SK-N-DZ (cell line): ENCODE measurements at places on chromosomes 1 and 21.

GRCh38 chr1:234262754-234263105 lies 110.5 kb upstream of the COA6 start:
- no peak for DNase-seq

DNA sequence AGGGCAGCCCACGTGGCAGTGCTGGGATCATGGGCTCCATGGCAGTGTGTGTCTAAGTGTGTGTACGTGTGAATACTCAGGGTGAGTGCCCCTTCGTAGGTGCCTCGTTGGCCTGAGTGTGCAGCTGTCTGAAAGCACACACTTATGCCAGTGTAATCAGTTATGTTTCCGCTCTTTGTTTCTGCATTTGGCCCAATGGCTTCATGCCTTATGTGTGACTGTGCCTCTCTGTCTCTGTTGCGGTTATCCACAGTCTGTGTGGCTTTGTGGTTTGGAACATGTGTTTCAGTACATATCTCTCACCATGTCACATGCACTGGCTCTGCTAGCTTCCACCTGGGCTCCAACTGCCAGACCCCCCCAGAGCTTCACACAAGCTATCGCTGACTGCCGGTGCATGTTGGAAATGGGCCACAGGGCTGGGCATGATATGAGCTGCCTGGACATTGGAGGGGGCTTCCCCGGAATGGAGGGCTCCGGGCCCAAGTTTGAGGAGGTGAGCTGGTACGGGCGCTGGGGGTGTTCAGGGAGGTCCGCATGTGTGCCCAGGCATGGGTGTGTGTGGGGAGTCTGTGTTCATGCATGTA lies 70.3 kb upstream of the TINAGL1 start:
- no peak for DNase-seq

GRCh38 chr1:180229483-180230415 lies at the start of gene LHX4:
TSS of gene LHX4 (plus strand) at chr1:180230264. CDS start at chr1:180230530, 266 bp downstream.
- peak; percentile 75 for DNase-seq

DNA sequence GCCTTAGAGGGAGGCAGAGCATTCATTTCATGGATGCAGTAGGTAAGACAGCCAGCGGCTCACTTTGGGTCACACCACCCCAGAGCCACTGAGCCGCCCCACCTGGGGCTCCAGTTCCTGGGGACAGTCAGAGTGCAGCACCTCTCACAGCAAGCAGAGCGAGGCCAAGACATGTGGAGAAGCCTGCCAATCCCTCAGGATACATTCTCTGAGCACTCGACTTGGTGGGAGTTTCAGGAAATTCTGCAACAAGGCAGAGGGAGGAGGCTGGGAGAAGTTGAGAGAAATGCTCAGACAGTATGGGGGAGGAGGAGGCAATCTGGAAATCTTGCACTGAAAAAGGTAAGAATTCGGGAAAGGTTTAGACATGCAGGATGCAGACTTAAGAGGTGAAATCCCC lies 60.8 kb upstream of the WLS start:
- DNase-seq, result no peak

- DNase-seq, result no peak
Observed at GRCh38 chr1:234486858-234487840, 8.2 kb upstream of the TARBP1 start.

- DNase-seq, result no peak
Observed at GRCh38 chr1:181160998-181161870, 72.7 kb downstream of the IER5 start.

- DNase-seq, result no peak
Observed at GRCh38 chr1:180157108-180157507, 2.4 kb downstream of the QSOX1 start.

- no peak for DNase-seq
Observed at GRCh38 chr1:109822749-109823542, 59.2 kb upstream of the EPS8L3 start.

DNA sequence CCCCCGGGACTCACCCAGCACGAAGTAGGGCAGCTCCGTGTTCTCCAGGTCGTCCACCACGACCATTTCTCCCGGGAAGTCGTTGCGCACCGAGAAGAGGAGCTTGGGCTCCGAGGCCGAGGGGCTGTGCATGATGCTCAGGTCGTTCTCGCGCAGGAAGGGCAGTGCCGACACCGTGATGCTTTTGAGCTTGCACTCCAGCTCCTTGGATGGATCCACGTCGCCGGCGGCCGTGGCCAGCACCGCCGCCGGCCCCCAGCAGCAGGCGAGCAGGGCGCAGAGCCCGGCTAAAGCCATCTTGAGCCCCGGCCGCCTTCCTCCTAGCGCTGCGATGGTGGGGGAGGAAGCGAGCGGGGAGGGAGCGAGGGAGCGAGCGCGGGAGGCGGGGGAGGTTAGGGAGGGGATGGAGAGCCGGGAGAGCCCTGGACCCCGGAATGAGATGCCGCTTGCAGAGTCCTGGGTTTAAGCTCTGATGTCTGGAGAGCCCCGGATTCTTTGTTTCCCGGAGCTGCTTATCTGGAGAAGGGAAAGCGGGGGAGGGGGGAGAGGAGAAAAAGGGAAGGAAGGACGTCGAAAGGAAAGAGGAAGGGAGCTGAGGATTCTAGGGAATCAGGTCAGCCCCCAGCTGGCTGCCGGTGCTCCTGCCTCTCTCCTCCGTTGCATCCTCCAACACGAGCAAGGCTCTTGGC lies at the start of gene ASTN1:
ASTN1 (minus strand) TSS at position 333 of the 689 bp plus-strand sequence; CDS start at position 297, 36 bp downstream.
- DNase-seq, result peak; percentile 51

GRCh38 chr1:97010566-97011264 lies 289.1 kb downstream of the PTBP2 start:
- no peak for DNase-seq

DNA sequence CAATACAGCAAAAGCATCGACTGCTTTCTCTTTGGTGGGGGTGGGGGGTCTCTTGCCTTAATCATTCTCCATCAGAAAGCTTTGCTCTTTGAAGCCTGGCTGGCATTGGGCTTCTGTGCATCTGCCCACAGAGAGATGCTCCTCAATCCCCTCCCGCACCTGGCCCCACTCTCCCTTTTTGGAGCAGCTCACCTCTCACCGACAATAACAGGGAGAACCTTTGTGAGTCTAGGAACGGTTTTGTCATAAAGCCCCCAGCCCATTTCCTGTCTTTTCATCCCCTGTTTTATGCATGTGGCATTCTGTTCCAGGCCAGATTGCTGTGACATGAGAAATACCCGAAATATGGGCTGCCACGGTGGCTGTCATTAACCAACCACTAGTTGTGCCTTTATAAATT lies 469.0 kb upstream of the VAMP3 start:
- DNase-seq, result no peak

GRCh38 chr1:43821471-43821870 lies 112.1 kb upstream of the ARTN start:
- no peak for DNase-seq

- DNase-seq, result no peak
Observed at GRCh38 chr1:173590557-173590956, 12.3 kb downstream of the SLC9C2 start.

DNA sequence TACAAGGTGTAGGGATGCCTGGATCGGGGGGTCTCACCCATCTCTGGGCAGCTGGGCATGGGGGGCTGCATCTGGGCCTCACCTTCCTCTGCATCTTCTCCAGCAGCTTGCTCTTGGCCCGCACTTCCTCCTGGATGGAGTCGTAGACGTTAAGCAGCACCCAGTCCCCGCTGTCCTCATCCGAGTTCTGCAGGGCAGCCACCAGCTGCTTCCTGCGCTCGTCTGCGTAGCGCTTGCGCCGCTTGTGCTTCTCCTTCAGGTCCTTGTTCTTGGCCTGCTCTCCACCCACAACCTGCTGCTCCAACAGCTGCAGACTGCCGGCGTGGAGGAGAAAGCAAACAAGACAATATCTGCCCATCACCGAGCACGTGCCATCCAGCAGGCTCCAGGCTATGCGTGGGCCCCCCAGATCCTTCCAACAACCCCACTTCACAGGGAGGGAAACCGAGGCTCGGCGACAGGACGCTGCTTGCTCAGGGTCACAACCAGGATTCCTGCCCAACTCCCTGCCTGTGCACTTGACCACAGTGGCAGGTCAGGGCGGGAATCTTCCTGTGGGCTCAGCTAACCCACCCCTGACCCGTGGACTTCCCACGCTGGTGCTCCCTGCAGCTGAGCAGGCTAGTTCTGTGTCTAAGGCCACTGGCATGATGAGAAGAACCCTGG lies 21.5 kb upstream of the DDOST start:
- DNase-seq, result no peak

GRCh38 chr1:56194701-56195300 lies 384.6 kb downstream of the PLPP3 start:
- no peak for DNase-seq

DNA sequence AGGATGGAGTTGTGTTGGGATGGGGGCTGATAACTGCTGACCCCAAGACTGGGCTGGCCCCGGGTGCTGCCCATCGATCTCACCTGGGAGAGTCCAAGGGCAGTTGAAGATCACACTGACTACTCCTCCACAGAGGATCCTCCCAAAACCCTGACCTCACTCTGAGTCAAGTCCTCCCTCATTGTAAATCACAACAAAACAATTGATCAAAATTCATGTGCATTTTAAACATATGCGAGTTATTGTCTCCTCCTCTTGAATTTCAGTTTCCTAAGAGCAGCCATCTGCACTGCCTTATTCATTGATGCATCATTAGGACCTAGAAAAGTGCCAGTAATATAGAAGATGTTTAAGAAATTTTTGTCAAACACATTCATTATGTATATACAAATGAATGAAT lies 273.6 kb downstream of the C1orf94 start:
- no peak for DNase-seq

DNA sequence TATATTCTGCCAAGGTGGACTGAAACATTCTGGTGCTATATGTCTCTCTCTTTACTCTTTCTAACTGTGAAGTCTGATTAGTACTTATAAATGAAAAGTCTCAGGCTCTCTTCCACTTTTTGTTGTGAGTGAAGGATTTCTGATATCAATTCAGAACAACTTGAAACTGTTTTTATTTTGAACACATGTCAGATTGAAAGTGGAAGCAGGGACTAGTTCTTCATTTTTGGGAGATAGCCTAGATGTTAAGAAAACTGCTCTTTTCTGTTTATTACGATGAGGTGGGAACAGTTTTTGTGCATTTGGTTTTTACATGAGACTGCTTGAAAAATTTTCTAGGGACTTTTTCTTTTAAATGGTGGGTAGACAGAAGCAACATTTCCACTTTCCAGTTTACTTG lies 14.5 kb upstream of the GBP3 start:
- DNase-seq, result no peak
